ENCODE measurements at places on chromosomes 13 and 19.

- DNase-seq = peak; percentile 16
These were observed 84.0 kb downstream of the GPC5 start for GRCh38 chr13:91482427-91482826.

- DNase-seq = peak; percentile 5
These were observed 141.3 kb downstream of the STOML3 start for GRCh38 chr13:38849315-38849714.

- DNase-seq = no peak
These were observed 331.1 kb upstream of the KLF12 start for GRCh38 chr13:74465271-74465670.

GRCh38 chr19:31252441-31252840 is 96.8 kb downstream of the TSHZ3 start:
- DNase-seq = no peak

GRCh38 chr13:89602655-89603054 is 1744.8 kb upstream of the MIR17HG start:
- DNase-seq = no peak

DNA sequence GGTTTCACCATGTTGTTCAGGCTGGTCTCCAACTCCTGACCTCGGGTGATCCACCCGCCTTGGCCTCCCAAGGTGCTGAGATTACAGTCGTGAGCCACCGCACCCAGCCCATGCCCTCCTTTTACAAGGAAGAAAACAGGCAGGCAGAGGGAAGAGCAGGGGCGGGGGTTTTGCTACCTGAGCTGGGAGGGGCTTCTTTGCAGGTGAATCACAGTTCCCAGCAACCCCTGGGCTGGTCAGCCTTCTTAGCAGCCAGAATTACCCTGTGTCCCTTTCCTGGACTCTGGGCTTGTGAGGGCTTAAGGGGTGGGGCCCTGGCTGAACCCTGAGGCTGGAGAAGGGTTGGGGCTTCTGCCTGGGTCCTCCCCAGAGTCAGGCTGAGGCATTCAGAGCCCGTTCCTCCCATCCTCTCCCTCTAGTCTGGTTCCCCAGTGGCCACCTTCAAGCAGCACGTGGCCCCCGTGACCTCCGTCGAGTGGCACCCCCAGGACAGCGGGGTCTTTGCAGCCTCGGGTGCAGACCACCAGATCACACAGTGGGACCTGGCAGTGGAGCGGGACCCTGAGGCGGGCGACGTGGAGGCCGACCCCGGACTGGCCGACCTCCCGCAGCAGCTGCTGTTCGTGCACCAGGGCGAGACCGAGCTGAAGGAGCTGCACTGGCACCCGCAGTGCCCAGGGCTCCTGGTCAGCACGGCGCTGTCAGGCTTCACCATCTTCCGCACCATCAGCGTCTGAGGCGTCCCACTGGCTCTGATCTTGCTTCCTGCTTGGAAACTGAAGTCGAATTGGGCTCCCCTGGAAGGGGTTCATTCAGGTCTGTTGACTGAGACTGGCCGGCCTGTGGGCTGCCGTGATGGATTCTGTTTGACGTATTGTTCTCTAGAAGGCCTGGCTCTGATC is 2.8 kb upstream of the KCNJ14 start:
- DNase-seq = no peak

GRCh38 chr19:11364296-11364904 is 9.2 kb downstream of the PLPPR2 start:
- no peak for DNase-seq

GRCh38 chr19:48661711-48662090 is 11.1 kb downstream of the NTN5 start:
- no peak for DNase-seq

DNA sequence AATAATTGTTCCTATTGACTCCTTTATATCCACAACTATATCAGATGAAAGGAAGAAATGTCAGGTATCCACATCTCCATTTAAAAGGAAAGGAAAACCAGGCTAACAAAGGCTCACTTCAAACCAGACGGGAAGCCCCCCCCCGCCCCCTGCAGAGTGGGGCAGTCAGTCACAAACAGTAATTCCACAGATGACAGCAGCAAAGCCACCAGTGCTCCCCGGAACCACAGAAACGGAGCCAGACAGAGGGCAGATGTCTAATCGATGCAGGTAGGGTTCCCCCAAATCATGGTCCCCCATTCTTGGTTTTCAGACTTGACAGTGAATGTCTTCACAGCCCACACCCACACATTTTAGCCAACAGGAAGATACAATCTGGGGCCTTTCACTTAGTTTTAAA is 100.8 kb downstream of the STK24 start:
- DNase-seq = no peak

DNA sequence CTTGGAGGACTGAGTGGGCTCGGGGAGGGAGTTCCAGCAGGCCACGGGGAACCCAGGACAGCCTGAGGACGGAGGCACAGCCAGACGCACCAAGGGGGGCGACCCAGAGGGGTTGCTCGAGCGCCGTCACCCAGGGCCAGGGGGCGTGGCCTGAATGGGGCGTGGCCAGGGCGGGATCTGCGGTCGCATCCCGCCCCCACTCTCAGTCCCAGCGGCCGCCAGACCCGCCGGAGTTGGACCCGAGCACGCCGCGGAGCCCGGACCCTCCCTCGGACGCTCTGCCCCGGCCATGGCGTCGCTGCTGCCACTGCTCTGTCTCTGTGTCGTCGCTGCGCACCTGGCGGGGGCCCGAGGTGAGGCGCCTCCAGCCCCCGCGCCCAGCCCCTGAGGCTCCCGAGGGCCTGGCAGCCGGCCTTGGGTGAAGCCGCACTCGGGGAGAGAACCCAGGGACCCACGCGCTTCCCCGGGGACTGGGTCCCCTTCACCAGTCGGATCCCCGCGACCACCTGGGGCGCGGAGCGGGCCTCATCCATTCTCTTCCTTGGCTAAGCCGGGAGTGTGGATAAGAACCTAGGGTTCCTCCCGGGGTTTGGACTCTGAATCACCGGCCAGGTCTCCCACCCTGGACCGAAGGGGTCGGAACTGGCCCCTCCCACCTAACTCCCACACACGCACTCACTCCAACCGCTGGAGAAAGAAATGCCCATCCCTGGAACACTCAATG is at the start of gene CILP2:
Gene CILP2 (plus strand): TSS at position 205 of the 724 bp plus-strand sequence. CDS start 85 bp downstream, at position 290.
- peak; percentile 27 for DNase-seq

- DNase-seq = no peak
These were observed 5.6 kb upstream of the CCDC70 start for GRCh38 chr13:51856027-51856736.

DNA sequence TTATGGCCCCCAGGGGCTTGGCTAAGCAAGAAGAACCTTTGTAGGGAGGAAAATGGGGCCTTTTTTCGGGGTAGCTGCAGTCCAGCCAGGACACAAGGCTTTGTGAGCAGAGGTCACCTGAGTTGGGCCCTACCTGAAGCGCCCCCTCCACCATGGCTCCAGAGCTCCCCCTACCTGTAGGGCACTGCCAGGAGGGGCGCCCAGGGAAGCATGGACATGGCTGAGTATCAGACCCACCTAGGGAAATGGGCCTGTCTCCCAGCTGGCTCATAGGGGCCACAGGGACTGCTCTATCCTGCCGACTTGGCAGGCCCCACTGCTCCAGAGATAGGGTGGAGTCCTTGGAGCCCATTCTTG is 9.0 kb upstream of the CEBPA start:
- no peak for DNase-seq

GRCh38 chr19:12969292-12969988 is at the start of gene DAND5:
TSS of gene DAND5 (plus strand) at chr19:12969576. CDS start at chr19:12969661, 85 bp downstream.
- DNase-seq = no peak

GRCh38 chr19:8069096-8069973 is 16.8 kb downstream of the CCL25 start:
- DNase-seq = no peak

GRCh38 chr19:58560921-58561320 is 2.5 kb upstream of the UBE2M start:
- DNase-seq = no peak

- no peak for DNase-seq
These were observed 14.9 kb downstream of the STK11 start for GRCh38 chr19:1220477-1220930.

- peak; percentile 29 for DNase-seq
These were observed 50.8 kb downstream of the STK24 start for GRCh38 chr13:98526182-98526512.

DNA sequence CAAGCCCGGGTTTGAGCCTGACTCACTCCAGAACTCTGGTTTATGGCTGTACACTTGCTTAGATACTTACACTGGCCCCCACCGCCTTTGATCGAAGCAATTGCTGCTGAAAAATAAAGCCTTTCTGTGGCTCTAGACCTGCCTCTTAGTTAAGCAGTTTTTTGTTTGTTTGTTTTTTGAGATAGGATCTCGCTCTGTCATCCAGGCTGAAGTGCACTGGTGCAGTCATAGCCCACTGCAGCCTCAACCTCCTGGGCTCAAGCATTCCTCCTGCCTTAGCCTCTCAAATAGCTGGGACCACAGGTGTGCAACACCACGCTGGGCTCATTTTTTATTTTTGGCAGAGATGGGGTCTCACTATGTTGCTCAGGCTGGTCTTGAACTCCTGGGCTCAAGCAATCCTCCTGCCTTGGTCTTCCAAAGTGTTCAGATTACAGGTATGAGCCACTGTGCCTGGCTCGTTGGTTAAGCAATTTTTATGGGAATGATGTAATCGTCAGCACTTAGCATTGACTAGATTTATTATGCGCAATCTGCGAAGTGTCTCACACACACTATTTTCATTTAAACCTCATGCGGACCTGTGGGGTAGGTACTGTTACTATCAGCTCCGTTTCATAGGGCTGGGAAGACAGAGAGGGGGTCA is 22.2 kb downstream of the PPP2R1A start:
- no peak for DNase-seq

DNA sequence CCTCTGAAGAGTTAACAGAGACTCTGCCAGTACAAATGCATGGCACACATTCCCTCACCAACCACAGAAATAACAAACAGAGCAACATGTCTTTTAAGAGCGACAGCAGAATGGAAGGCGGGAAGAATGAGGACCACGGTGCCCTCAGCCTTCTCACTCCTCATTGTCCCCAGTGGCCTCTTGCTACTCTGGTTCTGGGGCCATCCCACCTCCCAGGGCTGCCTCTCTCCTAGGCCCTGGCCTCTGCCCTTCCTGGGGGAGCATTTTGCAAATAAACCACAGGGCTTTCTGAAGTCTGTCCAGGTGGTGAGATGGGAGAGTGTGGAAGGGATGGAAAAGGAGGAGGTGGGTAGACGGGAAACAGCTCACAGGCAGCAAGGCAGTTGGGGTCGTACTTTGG is 28.3 kb downstream of the CYP2B6 start:
- DNase-seq = no peak

DNA sequence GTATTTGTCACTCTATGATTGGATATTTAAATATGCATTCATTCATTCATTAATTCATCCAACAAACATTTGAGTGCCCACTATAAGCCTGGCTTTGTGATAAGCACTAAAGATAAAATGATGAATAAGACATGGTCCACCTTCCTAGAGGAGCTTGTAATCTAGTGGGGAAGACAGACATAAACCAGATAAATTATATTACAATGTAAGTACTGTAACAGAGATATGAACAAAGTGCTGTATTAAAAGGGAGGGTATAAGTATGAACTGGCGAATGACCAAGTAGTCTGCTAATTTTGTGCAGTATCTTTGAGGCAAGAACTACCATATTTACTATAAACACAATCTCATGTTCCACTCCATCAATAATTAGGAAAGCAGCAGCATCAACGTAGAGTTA is 88.2 kb downstream of the RBM26 start:
- DNase-seq = no peak

DNA sequence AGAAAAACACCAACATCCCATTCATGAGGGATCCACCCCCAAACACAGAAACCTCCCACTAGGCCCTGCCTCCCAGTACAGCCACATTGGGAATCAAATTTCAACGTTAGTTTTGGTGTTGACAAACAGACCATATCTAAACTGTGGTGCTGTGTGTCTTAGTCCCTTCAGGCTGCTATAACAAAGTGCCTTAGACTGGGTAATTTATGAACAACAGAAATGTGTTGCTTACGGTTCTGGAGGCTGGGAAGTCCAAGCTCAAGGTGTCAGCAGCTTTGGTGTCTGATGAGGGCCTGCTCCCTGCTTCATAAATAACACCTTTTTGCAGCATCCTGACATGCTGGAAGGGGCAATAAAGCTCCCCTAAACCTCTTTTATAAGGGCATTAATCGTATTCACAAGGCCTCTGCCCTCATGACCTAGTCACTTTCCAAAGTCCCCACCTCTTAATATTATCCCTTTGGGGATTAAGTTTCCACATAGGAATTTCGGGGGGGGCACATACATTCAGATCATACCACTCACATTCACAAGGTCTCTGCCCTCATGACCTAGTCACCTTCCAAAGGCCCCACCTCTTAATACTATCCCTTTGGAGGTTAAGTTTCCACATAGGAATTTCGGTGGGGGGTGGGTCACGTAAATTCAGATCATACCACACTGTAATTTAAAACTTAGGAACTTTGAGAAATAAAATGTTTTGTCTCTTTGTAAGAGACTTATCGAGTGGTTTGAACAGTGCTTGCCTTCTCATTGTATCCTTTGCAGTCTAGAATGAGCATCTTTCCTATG is 27.5 kb downstream of the ZNF507 start:
- peak; percentile 65 for DNase-seq

DNA sequence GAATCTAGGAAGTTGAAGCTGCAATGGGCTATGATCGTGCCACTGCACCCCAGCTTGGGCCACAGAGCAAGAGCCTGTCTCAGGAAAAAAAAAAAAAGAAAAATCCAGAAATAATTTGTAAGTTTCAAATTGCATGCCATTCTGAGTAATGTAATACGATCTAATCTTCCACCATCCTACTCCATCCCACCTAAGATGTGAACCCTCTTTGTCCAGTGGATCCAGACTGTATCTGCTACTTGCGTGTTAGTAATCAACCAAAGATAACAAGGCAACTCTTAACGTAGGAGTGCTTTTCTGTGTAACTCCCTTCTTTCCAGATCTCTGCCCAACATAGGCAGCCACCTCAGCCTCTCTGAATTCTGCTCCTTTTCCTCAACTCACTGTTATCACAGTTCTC is 24.3 kb downstream of the RFC3 start:
- DNase-seq = no peak

DNA sequence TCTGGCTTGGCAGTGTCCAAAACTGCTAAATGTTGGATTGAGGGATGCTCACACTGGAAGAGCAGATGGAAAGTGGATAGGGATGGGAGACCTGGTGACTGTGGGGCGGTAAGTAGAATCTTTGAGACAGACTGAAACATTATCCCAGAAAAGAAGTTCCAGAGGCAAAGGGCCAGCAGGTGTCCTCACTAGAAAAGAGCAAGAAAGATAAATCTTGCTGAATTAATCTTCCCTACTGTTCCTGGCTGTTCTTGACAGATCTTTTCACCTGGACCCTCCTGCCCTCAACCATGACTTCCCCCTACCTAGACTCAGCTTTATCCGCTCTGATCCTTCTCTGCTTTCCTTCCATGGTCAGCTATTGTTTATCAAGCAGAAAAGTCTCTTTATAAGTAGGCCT is 35.0 kb upstream of the FRY start:
- DNase-seq = no peak

- peak; percentile 61 for DNase-seq
These were observed 53.2 kb upstream of the EEF1AKMT1 start for GRCh38 chr13:20826843-20827560.

GRCh38 chr13:37067874-37068273 is 8.4 kb upstream of the SUPT20H start:
- DNase-seq = no peak

GRCh38 chr13:42720113-42720857 is 61.1 kb upstream of the FAM216B start:
- peak; percentile 95 for DNase-seq

DNA sequence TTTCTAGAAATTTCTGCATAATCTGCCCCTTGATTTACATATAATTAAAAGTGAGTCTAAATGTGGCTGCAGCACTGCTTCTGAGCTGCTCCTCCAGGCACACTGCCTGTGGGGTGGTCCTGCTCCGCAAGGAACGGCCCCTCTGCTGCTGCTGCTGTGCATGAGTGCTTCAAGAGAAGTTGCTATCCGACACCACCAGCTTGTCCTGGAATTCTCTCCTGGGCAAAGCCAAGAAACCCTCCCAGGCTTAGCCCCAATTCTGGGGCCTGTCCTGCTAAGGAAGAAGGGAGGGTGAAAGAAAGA is 7.5 kb upstream of the PDCD5 start:
- no peak for DNase-seq
